Osteoblast (primary cell): ENCODE measurements at places on chromosomes 1 and 21. TPM values are rescaled to one million over a fixed set of nuclear protein-coding genes. Genes with fewer than 3 reads are reported as not detected.

FMN2 gene
- 9.7 and 11.2 TPM in 2 replicates for total RNA-seq

LRRIQ3 gene
- total RNA-seq: 0.59 and 0.72 TPM in 2 replicates

S100A12 gene
- not detected in 2 replicates for total RNA-seq

RAP1GAP gene
- under 0.01 and 0.29 TPM in 2 replicates for total RNA-seq

NR1I3 gene
- not detected in 2 replicates for total RNA-seq

S100A10 gene
- 103 and 116 TPM in 2 replicates for total RNA-seq

RCAN3 gene
- total RNA-seq: 1.8 and 3.5 TPM in 2 replicates

USP33 gene
- 89.8 and 101 TPM in 2 replicates for total RNA-seq

FCRL6 gene
- total RNA-seq: not detected in 2 replicates

PADI1 gene
- total RNA-seq: under 0.01 TPM in 2 replicates

MCOLN2 gene
- 0.88 and 1.8 TPM in 2 replicates for total RNA-seq

EXOC8 gene
- total RNA-seq: 14.4 and 16.3 TPM in 2 replicates

COL11A1 gene
- 158 and 185 TPM in 2 replicates for total RNA-seq

PLA2G2C gene
- not detected in 2 replicates for total RNA-seq

CYP4A22 gene
- not detected in 2 replicates for total RNA-seq

UBASH3A gene
- not detected in 2 replicates for total RNA-seq

ZBTB8B gene
- total RNA-seq: under 0.01 TPM in 2 replicates

TLCD4 gene
- total RNA-seq: 2.2 and 2.4 TPM in 2 replicates

SLC44A5 gene
- total RNA-seq: under 0.01 and 0.36 TPM in 2 replicates

CASQ1 gene
- total RNA-seq: 0.29 and 0.36 TPM in 2 replicates

PRDM16 gene
- 6.5 and 8.3 TPM in 2 replicates for total RNA-seq

SFN gene
- under 0.01 and 0.29 TPM in 2 replicates for total RNA-seq

ATP1A4 gene
- total RNA-seq: not detected in 2 replicates

CHIA gene
- total RNA-seq: not detected in 2 replicates
